Activated T-cell treated with anti-CD3 and anti-CD28 coated beads, Interleukin-2, amount 50 U/mL, for 4 hours (primary cell): ENCODE measurements at places on chromosomes 7 and 10.

- DNase-seq, result no peak
Observed at GRCh38 chr7:38671911-38672905, 41.0 kb upstream of the AMPH start.

DNA sequence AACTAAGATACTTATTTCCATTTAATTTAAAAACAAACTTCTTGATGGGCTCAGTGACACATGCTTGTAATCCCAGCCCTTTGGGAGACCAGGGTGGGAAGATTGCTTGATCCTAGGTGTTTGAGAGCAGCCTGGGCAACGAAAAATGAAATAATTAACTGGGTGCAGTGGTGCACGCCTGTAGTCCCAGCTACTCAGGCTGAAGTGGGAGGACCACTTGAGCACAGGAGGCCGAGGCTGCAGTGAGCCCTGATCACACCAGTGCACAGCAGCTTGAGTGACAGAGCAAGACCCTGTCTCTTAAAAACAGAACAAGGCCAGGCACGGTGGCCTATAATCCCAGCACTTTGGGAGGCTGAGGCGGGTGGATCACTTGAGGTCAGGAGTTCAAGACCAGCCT, 37.4 kb downstream of the AVL9 start:
- no peak for DNase-seq

GRCh38 chr7:36838616-36839225, 114.4 kb upstream of the AOAH start:
- no peak for DNase-seq

DNA sequence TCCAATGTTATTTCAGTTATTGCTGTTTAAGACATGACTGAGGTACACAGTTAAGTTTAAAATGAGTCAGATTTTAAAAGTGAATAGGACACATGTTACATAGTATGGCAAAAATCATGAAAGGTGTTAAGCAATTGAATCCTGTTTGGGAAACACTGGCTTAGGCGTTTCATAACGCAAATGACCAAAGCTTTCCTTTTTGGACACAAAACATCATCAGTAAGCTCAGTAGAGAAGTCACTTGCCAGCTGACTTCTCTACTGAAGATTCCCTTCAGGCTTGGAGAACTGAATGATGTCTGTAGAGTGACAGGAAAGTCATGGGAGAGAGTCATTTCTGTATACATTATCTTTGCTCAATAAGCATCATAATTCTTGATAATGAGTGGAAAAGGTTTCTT, 64.4 kb upstream of the RSBN1L start:
- DNase-seq, result no peak

GRCh38 chr10:130045091-130045652, 65.5 kb downstream of the C10orf143 start:
- no peak for DNase-seq
